ENCODE measurements at places on chromosomes 12 and 14.

DNA sequence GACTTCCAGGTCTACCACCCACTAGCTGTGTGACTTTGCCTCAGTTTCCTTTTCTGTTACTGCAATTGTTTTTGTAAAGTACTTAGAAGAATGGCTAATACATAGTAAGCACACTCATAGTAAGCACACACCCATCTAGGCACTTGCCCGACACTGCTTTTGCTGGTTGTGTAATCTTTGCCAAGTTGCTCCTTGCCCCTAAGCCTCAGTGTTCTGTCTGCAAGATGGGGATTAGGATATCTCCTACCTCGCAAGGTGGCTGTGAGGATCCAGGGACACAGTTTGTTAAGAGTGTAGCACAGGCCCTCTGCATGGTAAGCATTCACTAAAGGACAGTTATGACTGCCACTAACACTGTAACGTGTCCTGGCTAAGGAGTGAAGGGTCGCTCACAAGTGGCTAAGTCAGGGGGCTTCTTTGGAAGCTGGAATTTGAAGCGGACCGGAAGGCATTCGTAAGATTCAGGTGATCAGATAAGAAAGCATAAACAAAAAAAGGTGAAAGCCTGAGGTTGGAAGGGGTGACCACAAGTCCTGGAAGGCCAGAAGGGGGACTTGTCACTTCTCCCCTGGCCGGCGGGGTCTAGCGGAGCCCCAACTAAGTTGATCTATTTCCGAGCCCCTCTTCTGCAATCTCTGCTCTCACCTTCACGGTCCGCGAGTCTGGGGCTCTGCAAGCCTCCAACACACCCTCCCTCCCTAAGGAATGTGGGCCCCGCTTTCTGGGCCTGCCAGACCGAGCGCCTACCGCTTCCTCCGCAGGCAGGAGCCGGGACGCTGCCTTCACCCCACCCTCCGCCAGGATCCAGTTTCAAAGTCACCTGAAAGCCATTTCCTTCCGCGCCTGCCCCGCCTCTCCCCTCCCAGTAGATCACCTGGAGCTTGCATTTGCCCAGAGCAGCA, 1.5 kb upstream of the PLEKHG3 start:
- DNase-seq, result no peak
- peaks cover 13% of the 10 kb centered on the region for H3K27me3 ChIP-seq
- no peaks in the 10 kb centered on the region for H3K36me3 ChIP-seq
- H3K4me3 ChIP-seq, result peak overlapping the region; percentile 83

DNA sequence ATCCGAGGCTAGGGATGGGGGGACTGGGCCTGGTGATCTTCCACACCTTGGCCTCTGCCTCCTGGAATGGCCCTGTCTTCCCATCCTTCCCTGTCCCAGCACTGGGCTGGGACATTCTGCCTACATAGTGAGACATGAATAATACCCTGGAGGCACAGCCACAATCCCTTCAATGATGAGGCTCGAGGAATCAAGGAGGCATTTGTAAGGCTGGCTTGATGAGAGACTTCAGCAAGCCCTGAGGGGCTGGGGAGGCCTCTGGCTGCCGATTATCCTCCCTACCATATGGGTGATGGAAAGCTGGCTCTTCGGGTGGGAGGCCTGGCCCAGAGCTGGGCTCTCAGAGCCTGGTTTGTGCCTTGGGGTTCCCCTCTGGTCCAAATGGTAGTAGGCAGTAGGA, 92.5 kb downstream of the CALM1 start:
- peaks cover 24% of the 10 kb centered on the region for H3K27me3 ChIP-seq
- peaks cover 2% of the 10 kb centered on the region for H3K36me3 ChIP-seq
- peaks cover 33% of the 10 kb centered on the region for H3K4me1 ChIP-seq

GRCh38 chr14:38808734-38809455, 294.1 kb downstream of the SEC23A start:
- no peak overlapping the region for H3K27ac ChIP-seq
- no peaks in the 10 kb centered on the region for H3K4me1 ChIP-seq
- no peak overlapping the region for H3K4me3 ChIP-seq
- no peaks in the 10 kb centered on the region for H3K36me3 ChIP-seq
- H3K27me3 ChIP-seq, result no peaks in the 10 kb centered on the region
- DNase-seq, result no peak

- no peak for DNase-seq
- H3K27ac ChIP-seq, result no peak overlapping the region
- H3K4me1 ChIP-seq, result peaks cover 6% of the 10 kb centered on the region
Measured at GRCh38 chr12:105865886-105866285, 272.9 kb downstream of the NUAK1 start.

- no peak for DNase-seq
- no peaks in the 10 kb centered on the region for H3K36me3 ChIP-seq
- H3K27me3 ChIP-seq, result no peaks in the 10 kb centered on the region
- H3K4me3 ChIP-seq, result no peak overlapping the region
- no peak overlapping the region for H3K27ac ChIP-seq
Measured at GRCh38 chr14:61561657-61562276, 133.5 kb upstream of the HIF1A start.

DNA sequence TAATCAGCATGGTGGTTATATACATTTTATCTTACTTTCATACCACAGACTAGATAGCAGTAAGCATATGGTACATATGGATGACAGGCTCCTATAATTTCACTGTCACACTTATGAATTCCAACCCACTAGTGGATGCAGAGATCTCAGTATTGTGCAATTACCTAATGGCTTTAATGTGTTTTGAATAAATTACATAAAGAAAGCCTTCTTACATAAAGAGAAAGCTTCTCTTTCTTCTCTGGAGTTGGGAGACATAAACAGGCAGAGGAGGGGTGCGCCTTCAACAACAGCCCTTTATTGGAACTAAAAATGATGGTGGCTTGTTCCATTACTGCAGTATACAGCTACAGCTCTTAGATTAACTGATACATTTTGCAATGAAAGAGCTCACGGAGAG, 52.6 kb downstream of the SAV1 start:
- no peaks in the 10 kb centered on the region for H3K27me3 ChIP-seq
- no peaks in the 10 kb centered on the region for H3K36me3 ChIP-seq
- no peak overlapping the region for H3K4me3 ChIP-seq
- H3K4me1 ChIP-seq, result peaks cover 4% of the 10 kb centered on the region
- no peak for DNase-seq

DNA sequence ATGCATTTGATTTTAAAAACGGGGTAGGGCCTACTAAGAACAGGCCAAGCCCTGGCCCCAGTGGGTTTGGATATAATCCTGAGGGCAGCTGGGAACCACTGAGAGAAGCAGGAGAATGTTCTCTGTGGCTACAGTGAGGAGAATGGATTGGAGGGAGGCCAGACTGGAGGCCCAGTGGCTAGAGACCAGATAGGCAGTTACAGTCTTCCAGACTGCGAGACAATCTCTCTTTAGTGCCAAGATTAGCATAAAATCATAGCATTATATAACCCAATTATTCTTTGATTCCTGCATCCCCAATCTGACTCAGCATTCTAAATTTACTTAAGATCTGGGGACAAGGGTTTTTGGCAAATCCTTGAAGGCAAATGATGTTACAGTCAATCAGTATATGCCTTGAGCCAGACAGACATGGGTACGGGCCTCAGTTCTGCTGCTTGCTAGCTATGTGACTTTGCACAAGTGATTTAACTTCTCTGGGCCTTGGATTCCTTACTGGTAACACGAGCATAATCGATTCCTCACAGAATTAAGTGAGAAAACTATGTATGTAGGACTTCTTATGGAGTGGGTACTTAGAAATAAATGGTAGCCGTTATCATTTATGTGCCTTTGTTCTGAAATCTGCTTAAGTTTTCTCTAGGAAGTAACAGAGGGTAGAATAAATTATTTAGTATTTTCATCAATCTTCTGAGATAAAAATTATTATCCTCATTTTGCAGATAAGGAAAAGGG, 18.3 kb downstream of the NINJ2 start:
- no peaks in the 10 kb centered on the region for H3K36me3 ChIP-seq
- peaks cover 2% of the 10 kb centered on the region for H3K4me1 ChIP-seq
- peaks cover 8% of the 10 kb centered on the region for H3K27me3 ChIP-seq
- no peak overlapping the region for H3K27ac ChIP-seq

DNA sequence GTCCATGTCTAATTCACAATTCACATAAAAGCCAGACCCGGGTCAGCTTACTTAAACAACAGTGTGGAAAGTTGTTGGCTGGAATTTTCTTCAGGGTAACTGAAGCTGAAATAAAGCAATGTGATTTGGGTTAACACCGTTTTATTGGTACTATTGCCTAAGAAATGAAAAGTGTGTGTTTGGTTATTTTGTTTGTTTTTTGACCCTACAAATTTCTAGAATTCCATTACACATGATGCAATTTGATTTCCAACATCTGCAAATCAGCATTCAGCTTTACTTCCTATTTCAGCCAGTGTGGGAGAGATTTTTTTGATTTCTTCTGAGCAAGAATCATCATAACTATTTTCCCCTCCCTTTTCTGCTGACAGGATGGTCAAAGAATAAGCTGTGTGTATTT, 45.7 kb upstream of the CLMN start:
- H3K27ac ChIP-seq, result no peak overlapping the region
- no peaks in the 10 kb centered on the region for H3K36me3 ChIP-seq
- H3K27me3 ChIP-seq, result peaks cover 8% of the 10 kb centered on the region
- H3K4me3 ChIP-seq, result no peak overlapping the region
- peaks cover 2% of the 10 kb centered on the region for H3K4me1 ChIP-seq
